ENCODE measurements at places on chromosomes 5 and 9. TPM values are rescaled to one million over a fixed set of nuclear protein-coding genes. Genes with fewer than 3 reads are reported as not detected.

MRPL36 gene
- 31.5 TPM for polyA plus RNA-seq

PCDHGB1 gene
- polyA plus RNA-seq: 0.90 TPM

FOXD4L4 gene
- polyA plus RNA-seq: 0.64 TPM

FOXD4L3 gene
- polyA plus RNA-seq: 0.23 TPM

PKD2L2 gene
- polyA plus RNA-seq: 0.61 TPM

SWI5 gene
- polyA plus RNA-seq: 21.1 TPM

GMCL2 gene
- not detected for polyA plus RNA-seq

PCDHA3 gene
- polyA plus RNA-seq: 0.19 TPM

ADRB2 gene
- 1.1 TPM for polyA plus RNA-seq

GLRA1 gene
- not detected for polyA plus RNA-seq

IFNA13 gene
- polyA plus RNA-seq: not detected

PCDHGA10 gene
- 2.0 TPM for polyA plus RNA-seq

IARS1 gene
- polyA plus RNA-seq: 62.0 TPM

TAF11L5 gene
- not detected for polyA plus RNA-seq

GPRIN1 gene
- 0.51 TPM for polyA plus RNA-seq

SLC6A3 gene
- polyA plus RNA-seq: not detected

ABLIM3 gene
- polyA plus RNA-seq: 86.5 TPM

RMI1 gene
- 11.1 TPM for polyA plus RNA-seq

KIF12 gene
- polyA plus RNA-seq: 7.2 TPM

MATR3 gene
- 304 TPM for polyA plus RNA-seq

NOP16 gene
- 33.7 TPM for polyA plus RNA-seq

PLAC8L1 gene
- polyA plus RNA-seq: 0.42 TPM

GDNF gene
- 3.0 TPM for polyA plus RNA-seq

SHOC1 gene
- polyA plus RNA-seq: 0.04 TPM

TRIM36 gene
- 1.8 TPM for polyA plus RNA-seq

TEX48 gene
- polyA plus RNA-seq: not detected

PLPP7 gene
- polyA plus RNA-seq: 37.2 TPM

PDLIM7 gene
- polyA plus RNA-seq: 195 TPM

DRD1 gene
- 0.07 TPM for polyA plus RNA-seq

TTLL11 gene
- polyA plus RNA-seq: 18.6 TPM

PCDHGB3 gene
- polyA plus RNA-seq: 0.70 TPM

SPINK13 gene
- polyA plus RNA-seq: 0.39 TPM

TUSC1 gene
- 15.9 TPM for polyA plus RNA-seq

RNF180 gene
- 1.2 TPM for polyA plus RNA-seq

OXCT1 gene
- polyA plus RNA-seq: 11.8 TPM

ZNF483 gene
- 0.78 TPM for polyA plus RNA-seq

PRRT1B gene
- polyA plus RNA-seq: not detected

TMEM171 gene
- polyA plus RNA-seq: 2.1 TPM

SLC25A48 gene
- polyA plus RNA-seq: 0.25 TPM

CCDC192 gene
- polyA plus RNA-seq: 0.61 TPM

Measured in muscle of leg (tissue), 16 donors.